ENCODE measurements at places on chromosomes 2 and 18.

DNA sequence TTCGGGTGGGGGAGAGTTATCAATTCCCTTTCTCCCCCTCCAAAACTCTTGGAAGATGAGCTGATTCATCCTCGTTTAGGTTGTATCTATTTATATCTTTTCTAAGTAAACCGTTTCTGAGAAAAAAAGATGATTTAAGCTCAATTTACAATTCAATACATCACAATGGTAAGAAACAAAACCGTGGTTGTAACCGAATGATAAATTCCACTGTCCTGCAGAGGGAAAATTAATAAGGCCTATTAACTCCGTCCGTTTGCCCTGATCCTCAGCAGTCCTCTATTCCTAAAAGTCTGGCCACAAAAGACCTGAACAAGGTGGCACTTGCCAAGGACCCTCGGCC is 286.2 kb downstream of the TCF4 start:
- DNase-seq = no peak

GRCh38 chr2:80328159-80328571 is 23.6 kb upstream of the LRRTM1 start:
- no peak for DNase-seq

GRCh38 chr2:173749315-173749714 is 215.9 kb downstream of the SP3 start:
- DNase-seq = no peak

DNA sequence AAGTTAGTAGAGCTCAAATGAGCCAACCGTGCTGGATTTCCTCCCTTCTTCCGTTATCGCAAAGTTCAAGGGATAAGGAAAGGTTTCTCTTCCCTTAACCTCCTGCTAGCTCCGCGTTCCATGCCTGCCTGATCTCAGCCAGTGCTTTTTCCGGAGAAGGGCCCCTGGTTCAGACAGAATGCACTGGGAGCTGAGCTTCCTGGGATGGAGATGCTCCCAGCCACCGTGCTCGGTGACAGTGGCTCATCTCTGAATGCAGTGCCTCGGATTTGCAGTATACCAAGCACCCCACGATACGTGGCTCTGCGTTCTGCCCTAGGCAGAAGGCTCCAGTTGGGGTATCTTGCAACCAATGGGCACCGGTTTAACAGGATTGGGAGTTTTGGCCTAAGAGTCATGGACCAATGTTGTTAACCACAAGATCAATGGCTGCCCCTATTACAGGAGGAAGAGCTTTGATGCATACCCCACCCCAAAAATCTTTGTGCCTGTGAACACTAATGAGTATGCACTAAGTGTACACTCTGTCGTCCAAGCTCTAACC is 876 bp downstream of the CNTNAP5 start:
- no peak for DNase-seq

DNA sequence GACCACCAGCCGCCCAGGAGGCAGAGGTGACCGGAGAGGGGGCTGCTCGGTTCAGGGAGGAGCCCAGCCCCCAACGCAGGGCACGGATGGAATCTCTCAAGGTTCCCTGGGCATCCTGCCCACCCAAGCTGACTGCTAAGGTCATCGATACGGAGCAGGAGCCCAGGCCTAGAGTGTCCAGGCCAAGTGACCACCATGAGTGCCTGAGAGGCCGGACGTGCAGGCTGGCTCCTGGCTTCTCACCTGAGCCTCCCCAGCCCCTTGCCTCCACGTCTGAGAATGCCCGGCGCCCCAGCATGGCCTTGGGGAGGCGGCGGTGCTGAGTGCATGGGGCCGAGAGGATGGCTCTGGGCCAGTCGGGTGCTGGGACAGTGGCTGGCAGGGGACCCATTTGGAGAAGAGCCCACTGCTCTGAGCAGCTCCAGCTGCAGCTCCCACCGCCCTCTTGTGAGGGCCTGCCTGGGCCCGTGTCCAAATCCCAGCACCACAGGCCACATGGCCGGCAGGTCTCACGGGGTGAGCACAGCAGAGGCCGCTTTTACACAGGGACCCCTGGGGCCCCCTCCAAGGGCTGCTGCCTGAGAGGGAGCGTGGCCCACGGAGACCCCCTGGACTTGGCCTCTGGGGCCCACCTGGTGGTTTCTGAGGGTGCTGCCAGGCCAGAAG is 102.8 kb upstream of the CTDP1 start:
- DNase-seq = peak; percentile 81

DNA sequence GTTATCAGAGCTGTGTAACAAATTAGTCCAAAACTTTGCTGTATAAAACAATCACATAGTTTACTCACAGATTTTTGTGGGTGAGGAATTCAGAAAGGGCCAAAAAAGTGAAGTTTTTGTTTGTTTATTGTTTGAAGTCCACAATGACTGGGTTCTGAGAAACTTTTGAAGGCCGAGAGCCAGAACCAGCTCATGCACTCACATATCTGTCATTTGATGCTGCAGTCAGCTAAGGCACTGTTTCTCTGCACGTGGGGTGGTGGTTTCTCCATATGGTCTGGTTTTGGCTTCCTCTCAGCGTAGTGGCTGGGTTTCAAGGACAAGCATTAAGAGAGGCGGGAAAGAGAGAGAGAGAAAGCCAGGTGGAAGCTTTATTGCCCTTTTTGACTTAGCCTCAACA is 131.8 kb downstream of the TWIST2 start:
- no peak for DNase-seq

All from right forelimb (tissue), 1 donor.